ENCODE measurements at places on chromosomes 3 and 15.
A peak's percentile ranks its signal among the peaks of the same experiment; 100 is the strongest.

DNA sequence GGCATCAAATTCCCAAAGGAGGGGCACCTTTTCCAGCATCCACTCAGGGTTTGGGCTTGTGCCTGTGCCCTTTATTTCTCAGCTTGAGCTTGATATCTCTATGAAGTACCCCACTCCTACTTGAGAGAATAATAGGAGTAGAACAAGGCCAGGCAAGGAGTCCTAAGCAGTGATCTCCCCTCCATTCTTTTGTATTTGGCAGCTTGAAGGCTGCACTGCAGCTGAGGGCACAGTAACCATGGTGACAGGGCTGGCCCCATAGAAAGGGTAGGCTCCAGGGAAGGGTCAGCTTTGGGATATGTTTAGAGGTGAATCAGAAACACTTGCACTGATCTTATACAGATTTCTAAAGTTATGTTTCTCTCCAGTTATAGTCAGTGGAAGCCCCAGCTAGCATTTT lies 145.4 kb upstream of the SLC24A5 start:
- no peak for DNase-seq

DNA sequence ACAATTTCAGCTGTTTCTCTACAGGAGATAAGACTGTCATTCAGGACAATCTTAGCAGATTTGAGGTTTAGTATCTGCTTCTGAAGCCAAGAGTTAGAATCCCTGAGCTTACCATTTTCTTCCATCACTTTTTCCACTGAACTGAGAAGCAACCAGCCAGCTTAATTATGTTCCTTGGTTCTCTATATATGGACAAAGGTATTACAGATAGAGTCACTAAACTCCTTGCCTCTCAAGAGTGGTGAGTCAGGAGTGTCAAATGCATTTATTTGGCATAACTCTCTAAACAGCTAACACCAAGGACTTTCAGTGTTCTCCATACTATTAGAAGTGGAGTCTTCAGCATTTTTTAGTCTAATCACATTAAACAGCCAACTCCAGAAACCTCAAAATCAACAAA lies 239.3 kb downstream of the ALCAM start:
- DNase-seq, result peak; percentile 24

GRCh38 chr3:59052803-59053411 lies 3.1 kb upstream of the CFAP20DC start:
- DNase-seq, result peak; percentile 42

DNA sequence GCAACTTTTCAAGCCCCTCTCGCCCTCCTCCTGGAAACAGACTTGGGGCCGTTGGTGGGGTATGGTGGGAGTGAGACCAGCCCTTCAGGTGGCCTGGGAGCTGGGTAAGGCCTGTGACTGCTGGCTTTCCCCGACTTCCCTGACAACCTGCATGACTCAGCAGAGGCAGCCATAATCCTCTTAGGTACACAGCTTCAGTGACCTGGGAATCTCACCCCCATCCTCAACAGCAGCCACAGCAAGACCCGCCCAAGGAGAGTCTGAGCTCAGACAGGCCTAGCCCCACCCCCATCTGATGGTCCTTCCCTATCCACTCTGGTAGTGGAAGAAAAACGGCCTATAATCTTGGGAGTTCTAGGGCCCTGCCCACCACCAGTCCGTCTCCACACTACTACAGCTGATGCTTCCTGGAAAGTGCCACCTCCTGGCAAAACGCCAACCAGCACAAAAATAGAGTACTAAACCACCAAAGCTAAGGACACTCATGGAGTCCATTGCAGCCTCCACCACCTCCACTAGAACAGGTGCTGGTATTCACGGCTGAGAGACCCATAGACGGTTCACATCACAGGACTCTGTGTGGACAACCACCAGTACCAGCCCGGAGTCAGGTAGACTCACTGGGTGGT lies 13.1 kb upstream of the SLC27A2 start:
- no peak for DNase-seq

DNA sequence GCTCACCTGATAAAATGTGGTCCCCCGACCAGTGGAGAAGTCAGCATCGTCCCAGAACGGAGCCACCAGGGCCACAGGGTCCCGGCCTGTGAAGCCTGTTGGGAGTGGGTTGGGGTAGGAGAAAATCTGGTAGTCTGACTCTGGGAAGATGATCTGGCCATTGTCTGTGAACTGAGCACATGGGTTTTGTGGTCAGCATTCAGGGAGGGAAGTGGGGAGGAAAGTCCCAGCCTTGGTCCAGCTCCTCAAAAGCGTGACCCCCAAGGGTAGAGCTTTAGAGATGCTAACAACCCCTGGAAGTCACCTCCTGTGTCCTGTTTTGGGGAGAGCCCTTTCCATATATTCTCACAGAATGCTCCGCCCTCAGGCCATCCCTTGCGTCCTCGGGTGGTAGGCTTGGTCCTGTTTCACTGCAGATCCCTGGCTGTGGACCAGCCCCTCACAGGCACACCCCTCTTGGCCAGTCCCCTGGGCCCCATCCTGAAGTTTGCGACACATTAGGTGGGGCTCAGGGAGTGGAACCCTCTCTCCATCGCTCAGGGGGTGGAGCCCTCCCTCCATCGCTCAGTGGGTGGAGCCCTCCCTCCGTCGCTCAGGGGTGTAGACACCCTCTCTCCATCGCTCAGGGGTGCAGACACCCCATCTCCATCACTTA lies 40.0 kb downstream of the MUC4 start:
- DNase-seq, result no peak

GRCh38 chr15:83559310-83559966 lies 94.5 kb upstream of the ADAMTSL3 start:
- DNase-seq, result peak; percentile 57

DNA sequence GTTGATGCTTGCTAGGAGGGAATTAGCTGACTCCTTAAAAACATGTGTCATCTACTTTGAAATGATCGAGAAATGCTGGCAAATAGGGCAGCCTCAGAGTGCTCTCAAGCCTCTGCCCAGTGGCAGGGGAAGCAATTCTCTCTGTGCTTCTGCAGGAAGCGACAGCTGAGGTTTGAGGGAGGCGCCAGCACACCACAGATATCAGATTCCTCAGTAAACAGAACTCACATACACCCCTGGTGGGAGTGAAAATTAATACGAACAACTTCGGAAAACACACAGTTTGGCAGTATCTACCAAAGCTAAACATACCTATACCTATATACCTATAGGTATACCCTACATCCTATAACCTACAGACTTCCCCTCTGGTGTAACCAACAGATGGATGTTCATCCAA lies 61.3 kb downstream of the NSMCE3 start:
- peak; percentile 38 for DNase-seq

GRCh38 chr3:197926418-197926817 lies 23.6 kb upstream of the RPL35A start:
- no peak for DNase-seq

- DNase-seq, result no peak
Observed at GRCh38 chr3:48084170-48084569, 68.0 kb upstream of the MAP4 start.

DNA sequence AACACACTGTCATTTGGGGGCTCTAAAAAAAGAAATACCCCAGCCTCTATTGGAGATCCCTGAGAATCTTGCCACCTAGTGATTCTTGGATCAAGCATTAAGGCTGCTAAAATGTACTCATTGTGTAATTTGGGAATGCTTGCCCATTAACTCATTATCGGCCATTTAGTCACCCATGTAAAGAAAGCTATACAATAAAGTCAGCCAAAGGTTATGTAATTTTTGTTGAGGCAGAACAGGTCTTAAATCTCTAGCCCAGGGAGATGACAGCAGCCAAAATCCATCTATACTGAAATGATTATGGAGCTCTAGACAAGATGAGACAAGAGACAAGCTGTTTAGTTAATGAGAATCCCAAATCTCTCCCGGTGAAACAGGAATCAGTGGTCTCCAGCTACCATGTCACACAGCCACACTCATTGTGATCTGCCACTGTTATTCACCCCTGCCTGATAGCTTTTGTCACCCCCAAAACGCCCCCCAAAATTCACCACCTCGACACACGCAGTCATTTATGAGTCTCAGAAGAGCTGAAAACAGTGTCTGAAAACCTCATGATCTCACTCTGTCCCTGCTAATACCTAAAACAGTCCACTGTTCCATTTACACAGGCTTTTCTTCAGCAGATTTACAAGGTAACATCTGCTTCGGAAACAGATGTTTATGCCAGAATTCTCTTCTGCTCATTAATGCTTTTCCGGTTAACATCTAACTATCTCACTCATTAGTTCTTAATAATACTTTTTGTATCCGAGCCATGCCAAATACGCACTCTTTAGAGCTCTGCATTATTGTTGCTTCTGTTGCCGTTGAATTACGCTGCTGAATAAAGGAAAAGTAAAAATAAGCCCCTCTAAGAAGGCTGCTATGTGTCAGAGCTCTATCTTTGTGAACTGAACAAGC lies 138.5 kb downstream of the RORA start:
- no peak for DNase-seq

GRCh38 chr3:142866841-142867631 lies 21.8 kb downstream of the PCOLCE2 start:
- peak; percentile 36 for DNase-seq

GRCh38 chr15:70613271-70613670 lies 150.1 kb downstream of the UACA start:
- DNase-seq, result no peak

- no peak for DNase-seq
Observed at GRCh38 chr15:62153228-62153627, 11.9 kb downstream of the C2CD4B start.

GRCh38 chr3:11060500-11061251 lies 68.1 kb downstream of the SLC6A1 start:
- peak; percentile 62 for DNase-seq

DNA sequence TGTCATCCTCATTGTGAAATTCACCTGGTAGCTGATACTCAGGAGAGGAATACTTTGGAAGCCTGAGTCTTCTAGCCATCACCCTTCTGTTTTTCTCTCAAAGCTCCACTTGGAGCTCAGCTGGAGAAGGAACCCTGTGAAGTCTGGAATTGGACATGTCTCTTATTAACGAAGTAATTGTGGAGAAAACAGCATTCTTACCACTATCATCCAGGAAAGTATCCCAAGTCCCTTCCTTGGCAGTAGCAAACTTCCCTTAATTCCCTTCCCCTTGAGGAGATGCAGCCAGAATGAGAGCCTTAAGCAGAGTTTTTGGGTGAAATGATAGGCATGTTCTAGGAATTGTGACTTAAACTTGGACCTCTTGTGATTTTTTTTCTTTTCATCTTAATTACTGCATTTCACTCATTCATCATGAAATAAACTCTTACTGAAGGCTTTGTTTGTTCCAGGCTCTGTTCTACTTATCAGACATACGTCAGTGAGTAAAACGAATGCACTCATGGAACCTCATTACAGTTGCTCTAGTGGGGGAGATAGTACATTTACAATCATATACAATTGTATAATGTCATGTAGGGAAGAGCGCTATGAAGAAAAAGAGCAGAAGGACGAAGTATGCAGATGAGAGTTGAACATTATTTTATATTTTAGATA lies 30.5 kb upstream of the TCF12 start:
- DNase-seq, result no peak

DNA sequence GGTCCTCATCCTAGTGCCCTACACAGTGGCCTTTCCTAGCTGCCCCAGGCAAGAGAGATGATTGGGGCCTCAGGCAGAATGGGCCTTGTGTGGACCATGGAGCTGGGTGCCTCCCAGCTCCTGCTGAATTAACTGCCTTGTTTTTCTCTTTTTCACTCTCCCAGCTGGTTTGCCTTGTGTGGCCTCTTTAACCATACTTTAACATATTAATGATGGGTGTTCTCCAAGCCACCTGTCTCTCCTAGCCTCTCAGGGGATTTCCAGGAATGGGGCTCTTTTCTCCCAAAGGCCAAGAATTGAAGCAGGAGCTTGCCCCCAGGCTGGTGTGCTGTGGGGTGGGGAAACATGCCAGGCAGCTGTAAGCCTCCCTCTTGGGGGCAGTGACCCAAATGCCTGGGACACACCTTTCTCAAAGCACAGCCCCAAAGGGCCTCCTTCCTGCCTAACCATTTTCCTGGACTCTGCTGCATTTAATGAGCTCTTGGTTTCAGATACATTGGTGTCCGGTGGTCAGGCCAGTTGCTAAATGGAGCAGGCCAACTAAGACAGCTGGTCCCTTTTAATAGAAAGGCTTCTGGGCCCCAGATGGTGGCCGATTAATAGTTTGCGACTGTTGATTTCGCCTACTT lies 5.6 kb downstream of the ALPK3 start:
- no peak for DNase-seq

- DNase-seq, result no peak
Observed at GRCh38 chr3:9222049-9222448, 27.4 kb downstream of the SRGAP3 start.

- peak; percentile 51 for DNase-seq
Observed at GRCh38 chr3:101695779-101696372, 9.4 kb upstream of the RPL24 start.

DNA sequence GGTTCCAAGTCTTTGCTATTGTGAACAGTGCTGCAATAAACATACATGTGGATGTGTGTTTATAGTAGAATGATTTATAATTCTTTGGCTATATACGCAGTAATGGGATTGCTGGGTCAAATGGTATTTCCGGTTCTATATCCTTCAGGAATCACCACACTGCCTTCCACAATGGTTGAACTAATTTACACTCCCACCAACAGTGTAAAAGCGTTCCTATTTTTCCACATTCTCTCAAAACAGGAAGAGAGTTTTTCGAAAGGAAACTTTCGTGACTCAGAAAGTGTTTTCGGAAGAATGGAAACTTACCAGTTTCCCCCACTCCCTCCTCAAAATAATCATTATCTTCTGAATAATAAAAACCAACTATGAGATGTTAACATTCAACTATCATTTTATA lies 205.8 kb downstream of the ALCAM start:
- no peak for DNase-seq

DNA sequence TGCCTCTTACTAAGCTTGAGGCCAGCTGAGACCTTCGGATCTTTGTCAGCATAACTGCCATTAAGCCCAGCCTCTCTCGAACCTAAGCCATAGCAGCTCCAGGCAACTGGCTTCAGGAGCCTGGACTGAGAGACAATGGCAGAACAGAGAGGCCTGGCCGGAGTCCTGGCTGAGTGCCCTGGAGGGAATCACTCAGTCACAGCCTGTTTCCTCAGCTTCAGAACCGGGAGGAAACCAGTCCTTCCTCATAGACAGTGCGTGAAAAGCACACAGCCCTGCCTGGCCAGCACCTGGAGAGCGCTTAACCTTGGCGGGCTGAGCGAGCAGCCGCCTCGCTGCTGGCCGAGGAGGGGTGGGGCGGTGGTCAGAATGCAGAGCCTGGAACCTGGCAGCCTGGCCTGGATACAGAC lies 21.6 kb downstream of the RNU5B-1 start:
- no peak for DNase-seq

- no peak for DNase-seq
Observed at GRCh38 chr15:52280326-52281084, 15.1 kb downstream of the MYO5C start.

GRCh38 chr3:129015388-129016105 lies 14.4 kb downstream of the EFCC1 start:
- DNase-seq, result no peak

DNA sequence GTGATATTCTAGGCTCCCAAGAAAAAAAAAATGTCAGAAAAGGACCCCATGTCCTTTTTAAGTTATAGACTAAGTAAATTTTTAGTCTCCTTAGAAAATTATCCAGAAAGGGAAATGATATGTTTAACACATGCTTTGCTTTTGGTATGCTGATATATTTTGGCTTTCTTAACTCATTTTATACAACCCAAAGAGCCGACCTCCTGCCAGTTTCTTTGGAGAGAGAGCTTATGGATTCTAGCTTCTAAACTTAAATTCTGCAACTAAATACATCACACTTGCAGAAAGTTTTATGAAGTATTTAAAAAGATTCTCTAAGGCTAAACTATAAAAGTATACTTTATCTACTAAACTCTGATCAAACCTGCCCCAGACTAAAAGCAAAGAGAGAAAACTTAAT lies 43.9 kb upstream of the ZPLD1 start:
- no peak for DNase-seq

GRCh38 chr3:181703601-181704420 lies 7.9 kb upstream of the SOX2 start:
- DNase-seq, result no peak

All from HT1080 (cell line).